ENCODE measurements at places on chromosomes 6 and 20.

GRCh38 chr6:35573495-35574110, 60.9 kb upstream of the TULP1 start:
- DNase-seq, result no peak

DNA sequence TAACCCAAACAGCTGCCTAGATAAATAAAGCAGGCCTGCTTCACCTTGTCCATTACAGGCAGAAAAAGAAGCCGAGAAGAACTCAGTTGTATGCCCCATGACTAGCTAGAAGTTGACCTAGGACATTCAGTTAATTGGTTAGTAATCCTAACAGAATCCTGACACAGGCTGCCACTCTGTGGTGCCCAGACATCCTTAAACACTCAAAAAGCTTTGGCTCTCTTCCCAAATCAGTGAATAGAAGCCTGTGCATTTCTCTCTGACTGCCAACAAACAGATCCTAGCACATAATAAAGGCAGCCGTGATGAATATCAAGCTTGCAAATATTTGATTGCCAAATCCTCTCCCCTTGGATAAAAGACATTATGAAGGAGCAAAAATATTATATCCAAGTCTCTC, 519.1 kb upstream of the EYS start:
- DNase-seq, result no peak

DNA sequence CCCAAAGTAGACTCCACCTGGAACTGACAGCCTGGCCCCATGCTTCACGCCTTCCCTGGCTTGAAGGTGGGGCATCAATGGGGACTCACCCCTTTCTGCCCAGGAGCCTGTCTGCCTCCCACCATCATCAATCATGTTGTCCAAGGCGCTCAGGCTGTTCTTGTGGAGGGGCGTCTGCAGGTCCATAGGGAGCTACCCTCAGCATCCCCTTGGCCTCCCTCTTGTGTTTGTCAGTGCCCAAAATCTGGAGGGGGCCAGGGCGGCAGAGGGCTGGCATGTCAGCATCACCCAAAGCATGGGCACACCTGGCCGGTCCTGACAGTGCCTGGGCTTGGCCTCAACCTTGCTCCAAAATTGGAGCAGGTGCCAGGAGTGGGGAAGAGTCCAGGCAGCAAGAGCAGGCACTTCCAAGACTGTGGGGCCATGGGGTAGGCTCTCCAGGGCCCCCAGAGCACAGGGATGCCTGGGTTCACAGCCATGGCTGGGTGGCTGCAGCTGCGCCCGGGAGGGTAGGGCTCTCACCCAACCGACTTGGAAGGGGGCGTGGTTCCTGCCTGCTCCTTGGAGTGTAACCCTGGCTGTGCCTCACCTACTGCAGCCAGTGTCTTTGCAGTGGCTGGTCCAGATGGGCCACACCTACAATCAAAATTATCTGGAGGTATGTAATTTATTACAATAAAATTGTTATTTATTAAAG, 903.4 kb downstream of the EYS start:
- no peak for DNase-seq

- no peak for DNase-seq
These were observed 520.0 kb upstream of the HS3ST5 start for GRCh38 chr6:114862819-114863218.

- DNase-seq, result no peak
These were observed 112.7 kb upstream of the PRL start for GRCh38 chr6:22409486-22409885.

DNA sequence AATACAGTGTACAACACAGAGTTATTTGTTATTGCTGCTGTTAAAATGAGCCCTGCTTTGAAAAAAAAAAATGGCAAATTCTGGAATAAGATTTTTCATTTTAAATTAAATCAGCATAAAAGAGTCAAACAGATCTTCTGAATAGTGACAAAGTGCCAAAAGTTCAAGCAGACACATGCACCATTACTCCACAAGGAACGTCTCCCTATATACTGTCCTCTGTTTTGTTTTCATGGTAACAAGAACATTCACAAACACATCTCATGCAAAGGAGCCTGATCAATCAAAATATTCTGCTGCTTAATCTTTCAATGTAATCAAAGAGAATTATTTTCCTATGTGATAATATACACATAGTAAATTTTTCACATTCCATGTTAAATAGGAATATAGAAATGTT, 2.7 kb downstream of the HIVEP2 start:
- DNase-seq, result no peak
